ENCODE measurements at places on chromosomes 12 and 14.

DNA sequence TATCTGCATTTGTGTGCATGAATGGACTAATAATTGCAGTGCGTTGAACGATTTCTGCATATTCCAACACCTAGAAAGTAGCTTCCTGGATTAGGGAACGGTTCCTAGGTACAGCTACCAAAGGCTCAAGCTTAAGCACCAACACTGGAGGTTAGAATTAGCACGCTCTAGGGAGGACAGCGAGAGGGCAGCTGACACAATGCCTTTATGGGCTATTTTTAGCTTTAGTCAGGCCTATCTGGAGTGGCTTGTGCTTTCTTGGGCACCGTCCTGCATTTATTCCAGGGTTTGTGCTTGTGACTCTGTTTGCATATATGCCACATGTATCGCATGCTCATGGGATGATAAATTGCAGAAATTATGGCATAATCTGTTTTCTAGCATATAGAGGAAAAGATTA is 13.7 kb downstream of the ETV6 start:
- no peak for DNase-seq

DNA sequence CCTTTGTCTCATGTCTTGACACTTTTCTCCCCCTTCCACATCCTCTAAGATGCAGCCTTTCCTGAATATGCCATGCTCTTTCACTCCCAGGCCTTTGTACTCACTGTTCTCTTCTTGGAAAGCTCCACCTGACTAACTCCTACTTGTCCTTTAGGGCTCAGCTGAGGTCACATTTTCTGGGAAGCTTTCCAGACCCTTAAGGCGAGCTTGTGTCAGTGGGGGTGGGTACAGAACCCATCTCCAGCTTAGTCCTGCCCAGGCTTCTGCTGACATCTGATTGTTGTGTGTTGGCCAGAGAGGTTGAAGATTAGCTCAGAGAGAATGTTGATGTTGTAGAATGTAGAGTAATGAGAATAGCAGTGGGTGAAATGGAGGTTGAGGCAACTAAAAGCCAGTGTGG is 2.9 kb upstream of the TSFM start:
- no peak for DNase-seq

GRCh38 chr12:47028981-47029708 is 50.3 kb upstream of the PCED1B start:
- no peak for DNase-seq

DNA sequence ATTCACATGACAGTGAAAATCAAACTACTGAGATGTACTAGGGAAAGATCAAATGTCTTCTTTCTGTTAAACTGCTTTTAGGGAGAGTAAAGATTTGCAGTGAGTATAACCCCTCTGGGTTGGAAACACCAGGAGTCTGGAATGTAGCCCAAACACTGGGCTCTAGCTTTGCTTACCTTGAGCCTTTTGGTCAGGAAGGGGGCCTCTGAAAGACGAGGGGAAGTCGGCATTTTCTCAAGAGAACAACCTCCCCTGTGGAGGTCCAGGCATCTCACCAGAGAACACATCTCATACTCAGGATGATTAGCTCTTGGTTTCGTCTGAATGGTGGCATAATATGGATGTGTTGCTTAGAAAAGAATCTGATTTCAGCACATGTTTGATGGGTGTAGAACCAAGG is 169.0 kb downstream of the ZFP36L1 start:
- no peak for DNase-seq

DNA sequence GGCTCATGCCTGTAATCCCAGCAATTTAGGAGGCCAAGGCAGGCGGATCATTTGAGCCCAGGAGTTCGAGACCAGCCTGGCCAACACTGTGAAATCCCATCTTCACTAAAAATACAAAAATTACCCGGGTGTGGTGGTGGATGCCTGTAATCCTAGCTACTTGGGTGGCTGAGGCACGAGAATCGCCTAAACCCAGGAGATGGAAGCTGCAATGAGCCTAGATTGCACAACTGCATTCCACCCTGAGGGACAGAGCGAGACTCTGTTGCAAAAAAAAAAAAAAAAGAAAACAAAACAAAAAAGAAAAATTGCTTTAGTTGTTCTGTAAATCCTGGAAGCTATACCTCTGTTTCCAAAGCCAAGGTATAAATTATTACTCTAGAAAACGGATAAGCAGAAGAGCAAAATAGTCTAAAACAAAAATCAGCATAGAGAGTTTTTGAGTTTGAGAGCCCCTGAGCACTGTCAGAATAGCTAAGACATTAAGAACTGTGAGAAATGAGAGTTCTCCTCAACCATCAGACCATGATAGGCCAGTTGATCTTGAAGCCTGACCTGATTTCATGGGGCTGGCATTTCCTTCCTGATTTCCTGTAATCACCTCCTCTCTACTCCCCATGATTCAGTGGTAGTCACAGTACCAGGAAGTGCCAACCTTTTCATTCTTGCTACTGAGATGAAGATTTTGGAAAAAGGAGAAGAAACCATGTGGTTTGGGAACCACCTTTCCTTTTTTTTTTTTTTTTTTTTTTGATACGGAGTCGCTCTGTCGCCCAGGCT is 31.7 kb downstream of the ATP2A2 start:
- no peak for DNase-seq

DNA sequence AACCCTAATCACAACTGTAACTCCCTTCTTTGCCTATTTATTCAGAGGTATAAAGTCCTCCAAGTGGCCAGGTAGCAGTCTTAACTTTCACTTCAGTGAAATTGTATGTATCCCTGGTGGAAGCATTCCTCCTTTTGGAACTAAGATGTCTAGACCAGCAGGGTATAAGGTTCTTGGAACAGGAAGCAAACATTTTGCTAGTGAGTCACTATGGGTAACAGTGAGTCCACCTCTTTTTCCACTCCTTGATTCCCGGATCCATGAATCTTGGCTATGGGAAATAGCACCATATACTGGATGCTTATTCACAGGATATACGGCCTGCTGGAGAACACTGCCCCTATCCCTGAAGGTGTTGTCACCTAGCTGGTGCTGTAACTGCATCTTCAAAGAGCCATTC is 80.2 kb downstream of the KCNA5 start:
- no peak for DNase-seq

DNA sequence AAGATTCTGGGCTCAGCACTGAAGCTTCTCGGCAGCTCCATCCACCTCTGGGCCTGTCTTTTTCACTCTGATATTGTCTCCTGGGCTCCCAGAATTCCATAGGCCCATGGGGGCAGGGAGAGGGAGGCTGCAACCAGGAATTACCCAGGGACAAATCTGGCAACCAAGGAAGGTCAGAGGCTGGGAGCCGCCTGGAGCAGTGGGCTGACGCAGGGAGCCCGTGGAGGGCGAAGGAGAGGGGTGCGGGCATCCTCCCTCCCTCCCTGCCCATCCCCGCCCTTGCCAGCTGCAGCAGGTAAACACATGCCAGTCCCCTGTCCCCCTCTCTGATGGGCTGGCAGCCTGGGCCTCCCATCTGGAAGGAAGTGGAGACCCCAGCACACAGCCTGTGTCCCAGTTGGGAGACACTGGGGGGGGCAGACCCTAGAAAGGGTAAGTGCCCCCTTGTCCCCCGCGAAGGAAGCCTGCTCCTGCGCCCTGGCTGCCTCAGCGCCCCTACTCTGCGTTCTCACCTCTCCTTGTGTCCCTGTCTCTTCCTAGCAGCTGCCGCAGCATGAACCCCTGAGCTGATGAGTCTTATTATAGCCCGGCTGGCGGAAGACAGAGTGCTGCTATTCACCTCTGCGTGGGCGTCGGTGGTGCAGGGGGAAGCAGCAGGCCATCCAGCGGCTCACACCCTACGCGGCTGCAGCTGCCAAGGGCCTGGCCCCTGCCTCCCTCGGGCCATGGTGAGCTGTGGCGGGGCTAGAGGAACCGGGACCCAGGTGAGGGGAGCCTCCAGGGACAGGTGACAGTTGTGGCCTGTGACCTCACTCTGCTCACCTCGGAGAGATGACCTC is 6.7 kb downstream of the LRTM2 start:
- no peak for DNase-seq

DNA sequence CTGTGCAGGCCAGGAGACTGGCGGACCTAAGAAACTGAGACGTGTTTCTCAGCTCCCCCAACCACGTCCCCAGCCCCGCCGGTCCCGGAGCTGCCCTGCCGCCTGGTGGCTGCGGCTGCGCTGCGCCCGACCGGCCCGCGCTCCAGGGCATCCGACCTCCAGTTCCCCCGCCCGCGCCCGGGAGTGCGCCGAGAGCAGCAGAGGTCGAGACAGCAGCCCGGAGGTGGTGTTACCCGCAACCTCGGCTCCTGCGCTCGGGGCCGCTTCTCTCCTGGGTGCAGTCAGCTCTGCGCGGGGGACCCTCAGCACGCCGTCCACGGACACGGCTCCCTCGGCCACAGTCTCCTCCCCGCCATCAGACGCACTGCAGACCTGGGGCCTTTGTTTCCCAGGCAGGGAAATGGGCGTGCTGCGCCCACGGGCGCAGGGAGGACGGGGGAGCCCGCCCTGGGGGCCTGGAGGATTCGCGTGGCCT is 21.6 kb upstream of the GPR132 start:
- DNase-seq = peak; percentile 84

DNA sequence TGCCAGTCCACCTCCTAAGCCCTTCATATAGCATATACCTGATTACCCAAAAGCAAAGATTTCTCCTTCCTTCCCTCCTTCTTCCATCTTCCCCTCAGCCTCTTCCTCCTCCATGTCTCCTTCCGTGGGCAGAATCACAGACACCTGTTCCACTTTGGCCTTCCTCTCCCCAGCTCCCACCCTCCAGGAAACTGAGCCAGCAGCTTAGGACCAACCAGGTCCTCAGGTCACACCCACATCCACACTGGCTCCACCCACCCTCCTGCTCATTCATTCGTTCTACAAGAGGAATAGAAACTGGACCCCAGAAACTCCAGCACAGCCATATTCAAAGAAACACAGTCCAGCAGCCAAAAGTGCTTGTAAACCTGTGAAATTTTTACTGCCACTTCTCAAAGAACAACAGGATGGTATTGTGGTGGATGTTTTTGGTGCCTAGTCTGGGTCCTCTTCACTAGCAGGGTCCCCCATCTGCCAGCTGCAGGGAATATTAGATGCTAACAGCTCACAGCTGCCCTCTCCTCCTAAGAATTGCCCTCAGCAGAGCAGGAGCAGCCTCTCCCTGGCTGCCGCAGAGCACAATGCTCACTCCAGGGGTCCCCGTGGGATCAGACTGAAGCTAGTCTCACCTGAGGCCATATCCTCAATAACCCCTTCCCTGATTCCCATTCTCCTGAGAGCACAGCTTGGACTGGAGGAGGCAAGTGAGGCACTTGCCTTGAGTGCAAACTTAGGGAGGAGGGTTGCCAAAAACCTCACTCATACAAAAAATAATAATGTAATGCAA is 18.4 kb downstream of the CMKLR1 start:
- no peak for DNase-seq

DNA sequence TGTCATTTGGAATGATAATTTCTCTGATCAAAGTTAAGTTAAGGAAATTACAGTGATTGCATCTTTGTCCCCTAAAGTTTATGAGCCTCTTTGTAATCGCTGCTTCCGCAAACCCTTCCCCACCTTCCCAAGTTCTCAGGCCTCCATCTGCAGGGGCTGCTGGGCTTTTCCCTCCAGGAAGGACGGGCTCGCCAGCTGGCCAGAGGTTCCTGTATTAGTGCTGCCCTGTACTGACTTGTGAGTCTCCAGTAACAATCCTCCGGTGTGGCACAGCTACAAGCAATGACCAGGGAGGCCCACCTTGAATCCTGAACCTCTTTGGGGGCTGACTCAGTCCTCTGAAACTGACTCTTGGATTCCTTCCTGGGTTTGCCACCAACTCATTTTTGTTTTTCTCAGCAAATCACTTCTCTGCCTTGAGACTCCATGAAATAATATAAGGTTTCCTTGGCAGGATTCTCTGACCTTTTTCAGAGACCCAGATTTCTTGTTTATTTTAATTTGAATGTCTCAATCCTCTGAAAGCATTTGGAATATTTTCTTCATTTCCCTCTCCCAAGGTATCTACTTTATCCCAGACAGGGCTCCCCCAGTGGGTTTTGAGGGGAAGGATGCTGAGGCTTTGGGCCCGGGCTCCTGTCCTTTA is 398.6 kb downstream of the ZFP36L1 start:
- DNase-seq = no peak

- DNase-seq = no peak
These were observed 69.7 kb upstream of the DHRS4 start for GRCh38 chr14:23883684-23884540.

- DNase-seq = no peak
These were observed 1840.7 kb upstream of the FLRT2 start for GRCh38 chr14:83689265-83689664.

DNA sequence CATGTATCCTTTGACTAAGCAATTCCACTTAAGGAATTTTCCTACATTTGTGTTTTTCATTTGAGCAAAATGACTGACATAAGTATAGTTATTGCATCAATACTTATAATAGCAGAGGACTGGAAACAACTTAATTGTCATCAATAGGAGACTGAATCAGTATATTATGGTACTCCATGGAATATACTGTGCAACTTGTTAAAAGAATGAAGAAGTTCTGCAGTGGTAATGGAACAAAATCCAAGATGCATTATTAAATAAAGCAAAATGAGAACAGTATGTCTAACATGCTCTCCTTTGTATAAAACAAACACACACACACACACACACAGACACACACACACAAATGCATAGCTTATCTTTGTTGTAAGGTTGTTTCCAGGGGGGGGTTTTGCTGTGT is 303.1 kb downstream of the RAD51B start:
- DNase-seq = no peak

- no peak for DNase-seq
These were observed 391.7 kb upstream of the TBX3 start for GRCh38 chr12:115075552-115076170.

DNA sequence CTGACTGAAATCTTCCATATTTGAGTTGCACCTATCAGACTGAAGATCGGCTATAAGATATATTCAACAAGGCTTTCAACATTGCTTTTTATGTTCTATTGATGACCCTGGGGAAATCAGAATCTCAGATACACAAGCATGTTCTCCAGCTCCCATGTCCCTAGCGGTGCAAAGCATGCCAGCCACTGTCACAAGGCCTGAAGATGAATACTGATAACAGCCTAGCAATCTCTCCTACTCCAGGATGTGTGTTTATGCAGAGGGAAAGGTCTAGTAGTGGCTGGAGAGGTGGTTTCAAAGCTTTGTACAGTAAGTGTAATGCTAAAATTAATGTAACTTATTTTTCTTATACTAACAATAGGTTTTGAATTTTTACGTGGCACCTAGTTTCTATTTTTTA is 64.6 kb downstream of the SOX5 start:
- no peak for DNase-seq

DNA sequence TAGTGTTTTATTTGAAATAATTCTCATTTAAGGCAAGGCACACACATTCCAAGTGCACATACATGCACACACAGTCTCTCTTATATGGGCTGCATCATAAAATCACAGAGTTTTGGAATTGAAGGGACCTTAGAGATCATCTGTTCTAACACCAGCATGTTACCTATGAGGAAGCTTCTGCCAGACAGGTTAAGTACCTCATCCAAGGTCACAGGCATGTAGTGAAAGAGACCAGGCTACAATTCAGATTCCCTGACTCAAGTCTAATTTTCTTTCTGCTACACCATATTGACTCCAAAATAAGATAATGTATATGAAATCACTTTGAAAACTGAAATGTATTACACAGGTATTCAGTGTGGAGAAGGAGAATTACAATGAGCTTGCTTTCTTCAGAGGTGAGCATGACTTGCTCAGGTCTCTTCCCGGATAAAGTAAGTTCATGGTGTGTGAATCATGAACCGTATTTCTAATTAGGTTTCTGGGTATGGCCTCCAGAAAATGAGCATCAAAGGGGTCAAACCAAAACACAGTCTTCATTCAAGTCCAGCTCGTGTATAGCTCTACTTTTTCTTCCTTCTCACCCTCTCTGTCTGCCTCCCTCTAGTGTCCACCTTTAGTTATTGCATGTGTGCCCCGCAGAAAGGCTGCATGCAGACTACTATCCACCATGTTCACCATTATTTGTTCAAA is 411.9 kb downstream of the FUT8 start:
- DNase-seq = peak; percentile 65

Measured in HEK293T (cell line).